ENCODE measurements at places on chromosomes 16 and 17. TPM values are rescaled to one million over a fixed set of nuclear protein-coding genes. Genes with fewer than 3 reads are reported as not detected.
A peak's percentile ranks its signal among the peaks of the same experiment; 100 is the strongest.

MT3 gene
- total RNA-seq = not detected

NACA2 gene
- not detected for total RNA-seq

ZPBP2 gene
- total RNA-seq = not detected

AGRP gene
- total RNA-seq = 1.1 TPM

SLC16A6 gene
- 0.15 TPM for total RNA-seq

C1QTNF8 gene
- total RNA-seq = not detected

ABCA9 gene
- not detected for total RNA-seq

HEATR9 gene
- not detected for total RNA-seq

DNA sequence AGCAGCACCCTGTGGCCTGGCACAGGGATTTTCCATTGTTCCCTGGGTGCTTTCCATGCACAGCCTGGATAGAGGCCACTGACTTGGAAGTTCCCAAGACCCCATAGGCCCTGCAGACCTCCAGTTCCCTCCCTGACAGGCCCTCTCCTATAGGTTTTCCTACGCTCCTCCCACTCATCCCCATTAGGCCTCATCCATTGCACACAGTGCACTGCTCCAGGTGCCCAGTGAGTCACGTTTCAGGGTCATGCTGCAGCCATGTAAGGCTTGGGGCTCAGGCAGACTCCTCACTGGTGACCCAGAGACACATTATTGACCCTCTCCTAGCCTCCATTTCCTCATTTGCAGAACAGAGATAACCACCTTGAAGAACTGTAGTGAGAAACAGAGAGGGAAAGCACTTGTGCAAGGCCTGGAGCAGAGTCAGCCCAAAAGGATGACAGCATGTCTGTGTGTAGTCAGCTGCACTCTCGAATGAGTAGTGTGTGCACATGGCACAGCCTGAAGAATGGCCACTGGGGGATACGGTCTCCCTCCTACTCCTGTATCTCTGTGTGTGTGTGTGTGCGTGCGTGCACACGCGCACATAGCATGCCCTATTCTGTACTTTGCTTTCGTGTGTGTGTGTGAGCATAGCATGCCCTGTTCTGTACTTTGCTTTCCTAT, 26.8 kb downstream of the DRC3 start:
- no peak for DNase-seq

GRCh38 chr17:62892870-62893338, 73.1 kb upstream of the TANC2 start:
- no peak for DNase-seq

GRCh38 chr16:67805718-67806427, 487 bp downstream of the RANBP10 start:
- no peak for DNase-seq

GRCh38 chr17:55420067-55420775, 1.4 kb downstream of the MMD start:
- no peak for DNase-seq

GRCh38 chr16:51556694-51557340, 405.7 kb upstream of the SALL1 start:
- no peak for DNase-seq

- no peak for DNase-seq
Observed at GRCh38 chr16:73432850-73433730, 385.2 kb upstream of the ZFHX3 start.

- DNase-seq = no peak
Observed at GRCh38 chr16:7332611-7333010, at the start of gene RBFOX1. TSS of gene RBFOX1 (plus strand) at chr16:7332845.

DNA sequence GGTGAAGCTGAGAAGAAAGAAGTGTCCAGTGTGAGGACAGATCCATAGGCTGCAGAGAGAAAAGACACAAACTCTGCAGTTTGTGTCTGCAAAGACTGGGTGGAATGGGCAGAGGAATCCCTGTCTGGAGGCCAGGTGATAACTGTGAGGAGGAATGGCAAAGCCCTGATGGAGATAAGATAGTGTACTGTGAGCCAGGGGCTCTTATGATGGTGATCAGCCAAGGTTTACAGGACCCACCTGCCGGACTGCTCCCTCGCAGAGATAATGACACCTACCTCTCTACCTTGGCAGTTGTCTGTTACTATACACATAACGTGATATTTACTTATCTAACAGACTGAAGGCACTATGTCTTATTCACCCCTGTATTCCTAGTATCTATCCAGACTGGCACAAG, 92.6 kb upstream of the ASIC2 start:
- no peak for DNase-seq

- DNase-seq = peak; percentile 67
Observed at GRCh38 chr17:1933875-1934715, 91.0 kb downstream of the RTN4RL1 start.

DNA sequence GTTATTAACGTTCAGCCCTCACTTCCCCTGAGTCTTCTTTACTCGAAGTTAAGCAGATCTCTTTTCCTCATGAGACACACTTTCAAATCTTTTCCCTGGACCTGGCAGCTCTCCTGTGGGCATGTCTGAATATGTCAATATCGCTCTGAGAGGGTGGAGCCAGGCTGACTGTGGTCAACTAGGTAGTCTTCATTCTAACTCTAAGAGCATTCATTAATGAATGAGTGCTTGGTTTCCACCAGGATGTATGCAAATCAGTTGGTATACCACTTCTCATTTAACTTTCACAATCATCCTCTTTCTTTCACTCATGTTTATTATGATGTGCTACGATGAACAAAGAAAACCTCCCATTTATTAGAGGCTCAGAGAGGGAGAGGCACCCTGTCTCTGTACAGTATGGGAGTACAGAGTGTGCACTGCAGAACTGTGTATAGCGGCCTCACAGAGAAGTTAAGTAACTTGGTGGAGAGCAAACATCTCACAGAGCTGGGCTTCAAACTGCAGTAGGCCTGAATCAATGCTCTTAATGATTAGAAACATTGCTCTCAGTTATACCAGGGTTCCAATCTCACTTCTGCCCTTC, 39.9 kb downstream of the OTOA start:
- DNase-seq = no peak

DNA sequence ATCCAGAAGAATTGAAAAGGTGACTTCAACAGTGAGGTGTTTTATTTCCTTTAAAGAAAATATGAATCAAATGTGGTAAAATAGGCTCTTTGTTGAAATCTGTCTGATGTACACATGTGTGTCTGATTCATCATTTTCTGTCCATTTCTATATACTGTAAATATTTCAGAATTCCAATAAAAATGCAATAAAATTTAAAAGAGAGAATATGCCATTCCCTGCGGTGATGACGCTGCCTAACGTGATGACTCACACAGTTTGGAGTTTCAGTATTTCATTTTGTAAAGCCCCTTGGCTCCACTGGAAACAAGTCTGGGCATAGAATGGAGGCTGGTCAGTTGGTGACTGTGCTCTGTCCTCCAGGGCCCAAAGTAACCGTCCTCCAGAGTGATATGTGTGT, 482.5 kb upstream of the CDH5 start:
- no peak for DNase-seq

DNA sequence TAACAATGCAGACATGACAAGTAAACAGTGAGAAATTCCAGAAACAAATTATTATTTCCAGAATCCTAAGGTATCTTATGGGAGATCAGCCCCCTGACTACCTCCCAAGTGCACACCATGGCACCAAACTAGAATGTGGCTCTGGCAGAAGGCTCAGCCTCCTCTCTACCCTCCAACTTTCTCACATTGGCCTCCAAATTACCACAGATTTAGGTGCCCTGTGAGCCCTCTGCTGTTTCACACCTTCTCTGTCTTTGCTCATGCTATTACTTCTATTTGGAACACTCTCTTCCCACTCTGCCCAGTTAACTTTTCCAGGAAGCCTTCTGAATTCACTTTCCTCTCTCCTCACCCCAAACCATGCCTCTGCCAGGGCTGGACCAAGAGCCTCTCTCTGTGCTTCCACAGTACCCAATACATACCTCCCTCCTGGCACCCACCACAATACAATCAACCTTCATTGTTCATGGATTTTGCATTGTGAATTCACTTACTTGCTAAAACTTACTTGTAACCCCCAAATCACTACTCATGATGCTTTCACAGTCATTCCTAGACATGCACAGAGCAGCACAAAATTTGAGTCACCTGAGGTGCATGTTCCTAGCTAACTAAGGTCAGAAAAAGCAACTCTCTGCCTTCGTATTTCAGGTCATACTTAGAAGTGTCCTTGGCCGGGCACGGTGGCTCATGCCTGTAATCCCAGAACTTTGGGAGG, 31.4 kb downstream of the SMG6 start:
- no peak for DNase-seq

DNA sequence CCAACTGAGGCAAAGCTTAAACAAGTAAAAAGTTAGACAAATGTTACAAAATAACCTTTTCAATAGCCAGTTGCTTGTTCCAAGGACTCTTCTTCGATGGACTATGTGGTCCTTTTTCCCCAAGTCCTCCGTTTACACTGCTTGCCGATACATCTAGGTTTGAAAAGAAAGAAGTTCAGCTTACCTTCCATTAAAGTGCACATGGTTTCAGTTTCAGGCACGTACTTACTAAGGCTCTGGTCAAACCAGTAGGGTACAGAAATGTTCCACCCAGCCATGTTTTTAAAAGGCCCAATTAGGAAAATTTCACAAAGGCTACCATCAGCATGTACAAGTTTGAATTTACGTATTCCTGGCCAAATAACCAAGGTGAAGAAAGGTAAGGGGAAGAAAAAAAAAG, 2.1 kb downstream of the SRSF2 start:
- no peak for DNase-seq

DNA sequence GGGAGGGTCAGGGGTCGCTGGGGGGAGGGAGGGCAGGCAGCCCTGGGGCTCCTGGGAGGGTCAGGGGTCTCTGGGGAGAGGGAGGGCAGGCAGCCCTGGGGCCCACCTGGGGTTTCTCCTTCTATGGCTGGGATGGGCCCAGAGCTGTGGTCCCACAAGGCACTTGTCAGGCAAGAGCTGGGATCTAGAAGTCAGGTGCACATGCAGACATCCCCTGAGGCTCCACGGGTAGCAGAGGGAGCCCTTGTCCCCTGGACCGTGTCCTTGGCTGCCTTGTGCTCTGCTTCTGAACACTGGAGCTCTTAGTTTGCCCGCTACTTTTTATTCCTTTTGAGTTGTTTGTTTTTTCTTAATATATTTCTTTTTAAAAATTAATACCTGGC, 1.8 kb downstream of the TUBB3 start:
- DNase-seq = no peak

GRCh38 chr16:58628845-58629732, 537 bp downstream of the CNOT1 start:
- DNase-seq = peak; percentile 23

- no peak for DNase-seq
Observed at GRCh38 chr16:16938009-16938408, 532.8 kb downstream of the XYLT1 start.
